ENCODE measurements at places on chromosomes 13 and 19.

GRCh38 chr19:3113100-3114017 is 19.2 kb downstream of the GNA11 start:
- DNase-seq: no peak

DNA sequence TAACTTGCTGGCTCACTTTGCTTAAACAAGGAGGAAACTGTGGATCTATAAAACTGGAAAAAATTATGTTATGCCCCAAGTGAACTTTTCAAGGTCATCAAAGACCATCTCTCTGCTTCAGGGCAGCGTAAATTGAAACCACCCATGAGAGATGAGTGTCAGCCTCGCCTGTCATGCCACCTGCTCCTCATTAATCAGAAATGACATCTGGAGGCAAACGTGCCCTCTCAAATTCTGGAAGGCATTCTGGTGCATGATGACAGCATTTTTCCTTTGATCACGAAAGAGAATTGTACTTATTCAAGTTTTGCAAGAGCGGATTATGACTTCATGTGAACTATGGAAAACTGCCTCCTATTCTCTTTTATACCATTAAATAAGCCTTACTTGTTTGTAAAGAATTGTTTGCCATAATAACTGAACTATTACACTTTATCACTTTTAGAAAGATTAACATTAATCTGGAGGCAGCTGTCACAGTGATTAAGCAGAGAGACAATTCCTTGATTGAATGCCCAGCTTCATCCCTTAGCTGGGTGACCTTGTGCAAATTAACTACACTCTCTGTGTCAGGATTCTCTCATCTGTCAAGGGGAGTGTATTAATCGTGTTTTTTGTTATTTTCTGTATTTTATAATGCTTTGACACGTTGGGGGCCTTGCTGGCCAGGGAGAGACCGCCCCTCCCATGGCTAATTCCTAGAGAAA is 17.0 kb upstream of the SACS start:
- no peak for DNase-seq

- peak; percentile 87 for DNase-seq
These were observed 5.7 kb downstream of the JAK3 start for GRCh38 chr19:17841810-17842662.

GRCh38 chr13:80171096-80171495 is 169.8 kb downstream of the SPRY2 start:
- DNase-seq: no peak

DNA sequence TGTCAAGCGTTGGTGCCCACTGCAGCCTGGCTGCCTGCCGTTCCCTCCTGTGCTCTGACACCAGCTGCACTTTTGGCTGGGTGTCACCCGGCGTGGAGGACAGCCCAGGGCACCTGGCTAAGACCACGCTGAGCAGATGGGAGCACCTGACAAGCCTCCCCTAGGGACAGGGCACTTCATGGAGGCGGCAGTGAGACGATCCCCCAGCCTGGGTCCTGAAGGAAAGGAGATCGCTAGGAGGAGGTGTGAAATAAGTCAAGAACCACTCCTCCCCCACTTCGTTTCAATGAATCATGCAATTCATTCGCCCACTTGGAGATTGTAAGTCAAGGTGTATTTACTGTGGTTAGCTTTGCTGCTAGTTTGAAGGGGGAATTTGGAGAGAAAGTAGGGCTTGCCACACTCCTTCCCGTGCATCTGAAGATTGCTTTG is 38.8 kb downstream of the VSTM2B start:
- DNase-seq: no peak

- no peak for DNase-seq
These were observed 268.7 kb downstream of the NHLRC3 start for GRCh38 chr13:39306639-39307589.

DNA sequence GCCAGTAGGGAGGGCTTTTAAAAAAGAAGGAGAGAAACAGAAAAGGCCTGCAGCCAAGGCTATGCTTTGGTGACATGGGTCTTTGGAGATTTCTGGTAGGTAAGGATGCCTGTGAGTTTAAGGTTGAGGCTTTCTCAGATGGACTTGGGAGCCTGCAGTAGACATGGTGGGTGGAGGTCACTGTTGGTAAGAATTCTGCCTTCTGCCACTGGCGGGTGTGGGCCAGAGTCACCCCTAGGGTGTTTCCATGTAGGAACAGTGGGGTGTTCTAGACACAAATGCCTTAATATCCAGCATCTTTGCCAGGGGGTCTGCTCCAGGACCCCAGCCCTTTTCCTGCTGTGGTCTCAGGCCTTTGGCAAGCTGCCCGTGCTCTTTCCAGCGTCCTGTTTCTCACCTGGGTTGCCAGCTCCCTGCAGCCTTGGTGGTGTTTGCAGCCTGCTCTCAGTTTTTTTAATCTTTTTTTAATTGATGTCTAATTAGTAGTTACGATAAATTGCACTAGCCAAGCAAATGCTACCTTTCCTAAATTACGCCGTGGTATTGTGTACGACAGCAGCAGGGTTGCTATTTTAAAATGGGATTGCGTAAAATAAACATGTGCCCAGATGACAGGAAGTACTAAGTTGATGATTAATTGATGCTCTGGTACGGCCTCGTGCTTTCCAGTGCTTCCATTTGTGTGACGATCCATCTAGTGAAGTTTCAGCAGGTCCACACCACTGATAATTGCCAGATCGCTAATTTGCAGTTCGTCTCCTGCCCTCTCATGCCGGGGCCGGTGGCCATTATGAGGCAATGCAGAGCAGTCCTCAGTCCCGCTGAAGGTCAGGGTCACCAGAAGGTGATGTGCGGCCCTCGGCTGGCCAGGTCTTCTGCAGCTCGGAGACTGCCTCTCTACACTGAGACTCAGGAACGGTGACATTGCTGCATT is 35.3 kb upstream of the NPAS1 start:
- no peak for DNase-seq

DNA sequence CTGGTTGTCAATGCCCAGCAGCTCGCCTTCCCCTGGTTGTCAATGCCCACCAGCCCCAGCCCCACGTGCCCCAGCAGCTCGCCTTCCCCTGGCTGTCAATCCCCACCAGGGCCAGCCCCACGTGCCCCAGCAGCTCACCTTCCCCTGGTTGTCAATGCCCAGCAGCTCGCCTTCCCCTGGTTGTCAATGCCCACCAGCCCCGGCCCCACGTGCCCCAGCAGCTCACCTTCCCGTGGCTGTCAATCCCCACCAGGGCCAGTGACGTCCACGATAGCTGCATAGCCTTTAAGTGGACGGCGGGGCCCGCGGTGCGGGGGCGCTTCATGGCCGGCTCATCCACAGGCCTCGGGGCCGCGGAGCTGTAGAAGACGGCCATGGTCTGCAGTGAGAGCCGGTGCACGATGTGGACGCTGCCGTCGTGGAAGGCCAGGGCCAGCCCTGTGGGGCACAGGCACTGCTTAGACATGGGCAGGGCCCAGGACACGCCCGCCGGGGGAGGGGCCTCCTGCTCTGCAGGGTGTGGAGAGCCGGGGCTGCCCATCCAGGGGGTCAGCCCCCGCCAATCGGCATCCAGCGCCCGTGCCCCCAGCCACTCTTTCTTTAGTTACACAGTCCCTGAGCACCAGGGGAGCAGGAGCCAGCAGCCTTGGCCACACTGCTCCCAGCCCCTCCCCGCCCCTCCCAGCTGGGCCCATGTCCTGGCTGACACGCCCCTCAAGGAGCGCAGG is 13.1 kb downstream of the MED16 start:
- no peak for DNase-seq

DNA sequence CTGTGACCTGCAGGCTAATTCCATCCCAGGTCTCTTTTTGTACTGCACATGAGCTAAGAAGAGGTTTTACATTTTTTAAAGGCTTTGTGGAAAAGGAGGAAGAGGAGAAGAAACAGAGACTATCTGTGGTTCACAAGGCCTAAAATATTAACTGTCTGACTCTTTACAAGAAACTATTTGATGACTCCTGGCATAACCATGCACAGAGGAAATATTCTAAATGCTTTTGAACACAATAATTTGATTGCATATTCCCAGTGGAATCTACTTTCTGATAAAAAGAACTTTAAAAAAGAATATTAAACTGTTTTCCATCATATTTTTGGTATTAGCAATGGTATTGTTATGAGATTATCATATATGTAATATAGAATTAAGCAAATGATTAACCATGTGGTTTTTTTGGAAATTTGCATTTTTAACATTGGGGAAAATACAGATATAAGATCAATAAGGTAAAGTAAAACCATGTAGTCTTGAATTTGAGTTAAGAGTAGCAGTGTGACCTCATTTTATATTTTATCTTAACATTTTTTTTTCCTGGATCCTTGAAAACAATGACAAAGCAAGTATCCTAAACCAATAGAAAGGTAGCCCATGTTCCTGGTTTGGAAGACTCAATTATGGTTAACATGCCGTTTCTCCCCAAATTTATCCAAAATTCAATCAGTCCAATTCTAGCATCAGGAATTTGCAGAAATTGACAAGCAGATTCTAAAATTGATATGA is 251.0 kb downstream of the UQCRFS1 start:
- no peak for DNase-seq

DNA sequence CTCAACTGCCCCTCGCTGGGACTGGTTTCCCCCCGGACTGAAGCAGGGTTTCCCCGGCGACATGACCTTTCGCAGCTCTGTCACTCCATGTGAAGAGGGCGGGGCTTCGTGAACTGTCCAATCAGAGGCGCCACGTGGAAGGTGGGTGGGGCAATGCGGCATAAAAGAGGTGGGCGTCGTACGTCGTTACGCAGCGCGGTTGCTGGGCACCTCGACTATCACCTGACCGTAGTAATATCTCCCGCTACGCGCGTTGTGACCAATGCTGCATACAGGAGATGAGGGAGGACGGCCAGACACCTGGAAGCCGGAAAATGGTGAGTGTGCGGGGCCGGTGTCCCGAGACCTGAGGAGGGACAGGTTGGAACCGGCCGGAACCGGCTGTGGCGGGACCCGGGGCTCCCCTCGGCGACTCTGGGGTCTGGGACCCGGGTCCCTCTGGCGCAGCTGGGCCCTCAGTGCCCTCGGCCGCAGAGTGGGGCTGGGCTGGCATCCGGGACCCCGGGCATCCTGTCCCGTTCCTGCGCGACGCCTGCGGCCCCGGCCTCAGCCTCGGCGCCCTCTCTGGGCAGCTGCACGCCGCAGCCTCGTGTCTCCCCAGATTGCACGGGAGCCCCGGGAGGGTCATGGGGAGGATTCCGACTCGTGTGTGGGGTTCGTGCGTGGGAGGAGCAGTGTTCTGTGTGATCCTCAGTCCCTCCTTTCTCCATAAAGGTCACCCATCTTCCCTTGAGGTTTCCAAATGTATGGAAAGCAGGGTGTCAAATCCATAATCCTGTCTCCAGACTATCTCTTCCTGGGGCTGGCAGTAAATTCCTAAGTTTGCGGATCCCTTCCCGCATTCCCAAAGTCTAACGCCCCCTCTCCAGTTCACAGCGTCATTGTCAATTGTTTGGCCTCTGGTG is 32.2 kb downstream of the ZNF136 start:
- DNase-seq: peak; percentile 93

- DNase-seq: no peak
These were observed 31.0 kb downstream of the PTPRS start for GRCh38 chr19:5309438-5310204.

- no peak for DNase-seq
These were observed 4.6 kb upstream of the SLC25A42 start for GRCh38 chr19:19059018-19059836.

GRCh38 chr13:95950103-95950502 is 103.1 kb downstream of the UGGT2 start:
- no peak for DNase-seq

GRCh38 chr13:27289011-27289665 is 18.5 kb downstream of the RASL11A start:
- DNase-seq: no peak

DNA sequence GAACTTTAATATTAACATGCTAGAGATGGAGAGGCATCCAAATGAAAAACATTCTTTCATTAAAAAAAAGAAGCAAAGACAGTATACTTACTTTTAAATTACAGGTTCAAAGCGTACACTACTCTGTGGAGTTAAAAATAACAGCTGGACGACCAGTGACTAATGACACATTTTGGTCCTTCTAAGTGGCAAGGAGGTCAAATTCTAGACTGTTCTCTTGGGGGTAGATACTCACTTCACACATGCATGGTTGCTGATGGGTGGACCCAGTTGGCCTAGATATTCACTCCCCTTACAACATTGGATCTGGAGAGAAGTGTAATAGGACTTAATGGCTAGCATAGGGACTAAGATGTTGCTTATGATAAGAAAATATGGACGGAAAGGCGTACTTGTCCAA is 302.2 kb downstream of the DNAJC15 start:
- no peak for DNase-seq
